ENCODE measurements at places on chromosomes 3 and 15.

DNA sequence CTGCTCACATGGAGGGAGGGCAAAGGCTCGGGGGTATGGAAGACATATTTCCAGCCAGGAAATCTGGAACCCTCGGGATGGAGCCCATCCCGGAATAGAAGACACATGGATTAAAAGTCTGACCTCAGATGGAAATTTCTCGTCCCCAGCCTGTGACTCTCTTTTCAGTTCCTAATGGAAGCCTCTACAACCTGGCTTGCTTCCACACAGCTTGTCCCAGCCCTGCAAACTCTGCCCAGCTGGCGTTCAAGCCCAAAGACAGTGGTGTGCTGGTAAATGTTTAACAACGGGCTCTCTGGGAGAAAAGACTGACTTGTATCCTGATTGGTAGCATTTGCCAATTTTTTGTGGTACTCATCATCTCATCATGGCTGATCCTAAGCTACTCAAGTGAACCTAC is 35.6 kb upstream of the TLE3 start:
- DNase-seq, result no peak

DNA sequence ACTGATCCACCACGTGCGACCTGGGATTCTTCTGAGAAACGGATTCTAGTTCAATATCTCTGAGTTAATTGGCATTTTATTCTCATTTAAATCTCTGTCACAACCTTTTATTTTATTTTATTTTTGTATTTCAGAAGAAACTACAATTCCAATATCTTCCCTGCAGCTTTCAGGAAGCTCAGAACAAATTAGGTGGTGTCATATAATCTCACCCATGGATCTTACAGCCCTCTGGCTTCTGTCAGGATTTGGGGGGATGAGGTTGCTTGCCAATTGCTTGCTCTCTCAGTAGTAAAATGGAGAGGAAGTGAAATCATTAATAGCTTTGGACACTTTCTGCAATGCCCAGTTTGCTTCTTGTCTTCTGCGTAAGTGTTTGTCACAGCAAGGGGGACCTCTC is 205.4 kb downstream of the TLE3 start:
- no peak for DNase-seq

GRCh38 chr3:47475029-47475569 is 642 bp downstream of the SCAP start:
- no peak for DNase-seq

- no peak for DNase-seq
These were observed 63.2 kb upstream of the ATP11B start for GRCh38 chr3:182729903-182730674.

- no peak for DNase-seq
These were observed 111.5 kb downstream of the CFAP44 start for GRCh38 chr3:113329757-113330156.

GRCh38 chr3:117045143-117045542 is 335.6 kb downstream of the TUSC7 start:
- DNase-seq, result no peak

- no peak for DNase-seq
These were observed 224.5 kb downstream of the ZNF385D start for GRCh38 chr3:21526461-21526860.

GRCh38 chr15:39204031-39204430 is 376.8 kb upstream of the THBS1 start:
- no peak for DNase-seq

- DNase-seq, result no peak
These were observed 99.4 kb downstream of the IQSEC1 start for GRCh38 chr3:12973827-12974226.

DNA sequence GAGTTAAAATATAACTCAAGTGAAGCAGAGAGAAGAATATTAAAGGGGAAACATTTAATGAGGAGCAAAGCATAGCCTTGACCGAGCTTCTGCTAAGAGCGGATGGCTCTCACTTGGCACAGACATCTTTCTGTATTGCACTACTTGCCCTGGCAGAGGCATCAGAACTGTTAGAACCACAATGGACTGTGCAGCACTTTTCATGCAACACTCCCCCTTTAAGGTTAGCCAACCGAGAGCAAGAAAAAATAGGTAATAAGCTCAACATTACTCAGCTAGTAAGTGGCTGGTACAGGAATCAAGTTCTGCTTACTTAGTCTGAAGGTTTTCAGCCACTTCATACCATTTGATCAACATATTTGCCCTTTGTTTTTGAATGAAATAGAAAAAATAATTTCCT is 33.7 kb downstream of the CRTC3 start:
- DNase-seq, result no peak

DNA sequence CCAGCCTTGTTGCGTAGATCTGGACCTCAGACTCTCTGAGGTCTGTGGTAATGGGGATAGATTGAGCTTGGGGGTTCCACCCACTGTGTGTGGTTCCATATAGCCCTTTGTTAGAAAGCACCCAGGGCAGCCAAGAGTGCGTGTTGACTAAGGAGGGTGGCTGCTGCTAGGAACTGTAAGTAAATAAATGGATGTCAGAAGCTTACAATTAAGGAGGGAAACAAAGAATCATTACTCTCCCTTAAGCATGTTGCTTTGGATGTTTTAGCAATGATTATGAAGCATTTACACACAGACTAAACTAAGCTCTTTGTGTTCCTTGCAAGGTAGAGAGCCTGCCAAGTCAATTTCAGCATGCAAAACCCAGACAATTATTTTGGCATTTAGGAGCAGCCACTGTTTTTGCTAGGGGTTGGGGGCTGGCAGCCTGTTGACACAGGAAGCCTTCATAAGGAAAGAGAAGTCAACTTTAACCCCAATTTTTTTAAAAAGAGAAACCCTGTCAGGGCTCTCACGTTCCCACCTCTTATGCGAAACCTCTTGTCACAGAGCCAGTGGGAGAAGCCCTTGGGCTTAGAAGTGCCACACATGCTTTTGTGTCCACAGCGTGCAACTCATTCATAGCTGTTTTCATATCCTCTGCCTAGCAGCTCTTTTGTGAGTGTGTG is 127.8 kb downstream of the CMSS1 start:
- no peak for DNase-seq

GRCh38 chr3:11522953-11523571 is 120.7 kb downstream of the VGLL4 start:
- no peak for DNase-seq

DNA sequence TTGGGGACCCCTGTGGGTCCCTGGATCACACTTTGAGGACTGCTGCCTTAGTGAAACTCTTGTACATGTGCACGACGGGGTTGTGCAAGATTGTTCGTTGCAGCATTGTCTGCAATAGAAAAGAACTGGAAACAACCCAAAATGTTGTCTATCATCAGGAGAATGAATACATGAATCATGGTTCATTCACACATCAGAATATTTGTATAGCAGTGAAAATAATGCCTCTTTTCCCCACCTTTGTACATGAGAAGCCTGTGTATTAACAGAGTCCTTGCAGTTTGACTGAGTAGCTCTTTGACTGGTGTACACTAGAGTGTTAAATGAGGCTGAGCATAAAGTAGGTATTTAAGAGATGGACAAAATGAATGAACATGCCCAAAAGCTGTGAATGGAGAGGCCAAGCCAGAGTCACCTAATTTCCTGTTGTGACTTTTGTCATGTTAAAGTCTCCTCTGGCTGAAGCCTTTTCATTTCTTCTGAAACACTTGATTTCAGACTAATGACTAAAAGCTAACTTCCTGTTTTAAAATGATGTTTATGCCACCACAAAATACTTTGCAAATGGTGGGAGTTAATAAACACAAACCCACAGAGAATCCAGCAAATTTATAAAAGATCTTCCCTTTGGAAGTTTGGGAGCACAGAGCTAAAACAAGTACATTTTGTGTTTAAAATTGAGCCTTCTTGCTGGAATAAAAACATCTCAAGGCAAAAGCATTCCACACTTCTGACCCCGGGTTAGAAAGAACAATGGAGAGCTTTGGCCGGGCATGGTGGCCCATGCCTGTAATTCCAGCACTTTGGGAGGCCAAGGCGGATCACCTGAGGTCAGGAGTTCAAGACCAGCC is 20.6 kb upstream of the USP3 start:
- no peak for DNase-seq

- DNase-seq, result no peak
These were observed 93.2 kb upstream of the LRIG1 start for GRCh38 chr3:66593978-66594377.

GRCh38 chr3:64138046-64138445 is 87.2 kb downstream of the PRICKLE2 start:
- no peak for DNase-seq

GRCh38 chr15:98596885-98597392 is 51.4 kb upstream of the IGF1R start:
- DNase-seq, result no peak

DNA sequence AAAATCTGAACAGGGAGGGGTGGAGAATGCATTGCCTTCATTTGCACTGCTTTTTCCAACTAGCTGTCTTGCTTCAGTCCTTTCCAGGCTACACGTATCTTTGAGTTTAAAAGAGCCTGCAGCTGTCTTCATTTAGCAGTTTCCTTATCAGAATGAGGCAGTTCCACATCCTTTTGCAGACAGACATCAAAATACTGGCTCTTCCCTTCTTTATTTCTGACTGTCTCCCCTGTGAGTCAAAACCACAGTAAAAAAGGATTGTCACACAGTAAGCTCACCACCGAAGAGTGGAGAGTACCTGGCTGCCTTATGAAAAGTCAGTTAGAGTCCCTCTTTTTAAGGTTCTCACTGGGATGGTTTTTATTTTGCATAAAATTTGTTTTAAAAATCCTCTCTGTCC is 205.5 kb upstream of the CD96 start:
- DNase-seq, result no peak

GRCh38 chr3:194930377-194931204 is 244.9 kb downstream of the FAM43A start:
- no peak for DNase-seq

GRCh38 chr15:37058316-37058985 is 41.9 kb downstream of the MEIS2 start:
- no peak for DNase-seq

DNA sequence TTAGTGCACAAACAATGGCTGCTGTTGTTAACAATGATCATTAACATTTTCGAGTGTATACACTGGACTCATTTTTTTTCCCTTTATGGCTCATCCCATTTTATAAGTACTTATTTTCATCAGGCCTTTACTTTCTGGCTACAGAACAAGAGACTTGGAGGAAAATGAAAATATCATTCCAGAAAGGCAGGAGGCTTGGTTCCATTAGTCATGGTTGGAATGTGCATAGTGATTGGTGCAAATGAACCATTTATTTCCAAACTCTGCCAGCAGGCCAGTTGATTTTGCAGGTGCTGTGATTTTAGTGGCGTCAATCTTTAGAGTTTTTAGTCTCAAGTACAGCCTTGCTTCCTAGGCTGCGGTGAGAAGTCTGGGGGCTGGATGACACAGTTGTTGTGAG is 151.8 kb downstream of the ITPR1 start:
- no peak for DNase-seq

DNA sequence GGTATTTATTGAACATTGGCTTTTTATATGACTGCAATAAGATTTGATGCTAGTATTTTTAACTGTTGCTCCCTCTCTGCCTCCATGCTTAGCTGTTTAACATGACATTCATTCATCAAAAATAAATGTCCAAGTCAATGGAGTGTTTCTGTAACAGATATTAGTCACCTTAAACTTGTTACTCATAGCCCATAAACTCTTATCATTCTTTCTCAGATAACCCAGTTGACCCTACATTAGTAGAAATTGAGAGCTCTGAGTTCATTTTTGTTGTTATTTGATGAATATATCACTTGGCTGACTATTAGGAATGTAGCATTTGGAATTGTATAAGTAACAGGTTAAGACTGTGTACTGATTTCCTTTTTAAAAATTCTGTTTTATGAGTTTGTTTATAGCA is 201.1 kb downstream of the UBE2E2 start:
- no peak for DNase-seq

GRCh38 chr3:171731691-171732090 is 78.6 kb downstream of the PLD1 start:
- no peak for DNase-seq

- peak; percentile 14 for DNase-seq
These were observed 32.8 kb downstream of the ZNF589 start for GRCh38 chr3:48273594-48274211.

DNA sequence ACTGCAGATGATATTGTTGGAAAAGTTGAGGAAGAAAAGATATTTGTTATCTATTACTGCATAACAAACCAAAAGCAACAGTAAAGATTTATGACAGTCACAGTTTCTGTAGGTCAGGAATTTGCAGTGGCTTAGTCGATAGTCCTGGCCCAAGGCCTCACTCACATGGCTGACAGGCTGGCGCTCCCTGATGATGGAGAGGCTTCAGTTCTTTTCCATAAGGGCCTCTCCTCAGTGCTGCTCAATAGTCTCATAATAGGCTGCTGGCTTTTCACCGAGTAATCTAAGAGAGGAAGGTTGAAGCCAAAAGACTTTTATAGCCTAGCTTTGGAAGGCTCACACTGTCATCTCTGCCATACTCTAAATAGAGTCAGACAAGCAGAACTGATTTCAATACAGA is 17.7 kb downstream of the IREB2 start:
- no peak for DNase-seq

GRCh38 chr15:69624155-69624520 is 171.5 kb downstream of the RPLP1 start:
- no peak for DNase-seq

DNA sequence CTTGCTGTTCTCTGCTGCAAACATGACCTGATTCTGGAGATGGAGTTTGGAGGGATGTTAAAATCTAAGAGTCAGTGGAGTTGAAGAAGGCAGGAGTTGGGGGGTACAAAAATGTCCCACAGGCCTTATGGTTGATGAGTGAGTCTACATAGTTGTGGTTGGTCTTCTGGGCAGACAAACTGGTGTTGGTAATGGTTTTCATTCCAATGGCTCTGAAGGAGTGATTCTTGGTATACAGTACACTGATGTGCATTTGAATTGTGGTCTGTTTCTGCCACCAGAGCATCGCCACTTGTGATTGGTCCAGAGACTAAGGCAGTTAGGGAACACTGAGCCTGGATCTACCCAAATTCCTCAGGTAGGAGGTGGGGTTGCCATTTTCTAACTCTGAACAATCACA is 514.1 kb upstream of the CFAP20DC start:
- no peak for DNase-seq

- no peak for DNase-seq
These were observed 102.7 kb downstream of the SLCO3A1 start for GRCh38 chr15:91956026-91956723.

DNA sequence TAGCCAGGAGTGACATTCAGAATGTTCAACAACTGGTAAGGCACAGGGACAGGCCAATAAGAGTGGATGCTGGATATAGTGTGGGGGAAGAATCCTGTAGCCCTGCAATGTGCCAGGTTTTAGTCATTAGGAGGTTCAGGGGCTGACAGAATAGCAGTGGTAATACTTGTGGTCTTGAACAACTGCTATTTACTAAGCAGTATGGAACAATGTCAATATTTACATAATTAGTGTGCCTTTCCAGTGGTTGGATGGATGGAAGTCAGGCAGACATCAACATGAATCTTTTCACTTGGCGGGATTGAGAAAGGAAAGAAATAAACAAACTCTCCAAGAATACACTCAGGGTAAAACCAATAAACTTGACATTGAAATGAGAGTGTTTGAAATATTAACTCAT is 55.1 kb downstream of the OTOL1 start:
- DNase-seq, result no peak

- DNase-seq, result no peak
These were observed 3.7 kb downstream of the ATG7 start for GRCh38 chr3:11275926-11276325.
